ENCODE measurements at places on chromosomes 16 and 17.

DNA sequence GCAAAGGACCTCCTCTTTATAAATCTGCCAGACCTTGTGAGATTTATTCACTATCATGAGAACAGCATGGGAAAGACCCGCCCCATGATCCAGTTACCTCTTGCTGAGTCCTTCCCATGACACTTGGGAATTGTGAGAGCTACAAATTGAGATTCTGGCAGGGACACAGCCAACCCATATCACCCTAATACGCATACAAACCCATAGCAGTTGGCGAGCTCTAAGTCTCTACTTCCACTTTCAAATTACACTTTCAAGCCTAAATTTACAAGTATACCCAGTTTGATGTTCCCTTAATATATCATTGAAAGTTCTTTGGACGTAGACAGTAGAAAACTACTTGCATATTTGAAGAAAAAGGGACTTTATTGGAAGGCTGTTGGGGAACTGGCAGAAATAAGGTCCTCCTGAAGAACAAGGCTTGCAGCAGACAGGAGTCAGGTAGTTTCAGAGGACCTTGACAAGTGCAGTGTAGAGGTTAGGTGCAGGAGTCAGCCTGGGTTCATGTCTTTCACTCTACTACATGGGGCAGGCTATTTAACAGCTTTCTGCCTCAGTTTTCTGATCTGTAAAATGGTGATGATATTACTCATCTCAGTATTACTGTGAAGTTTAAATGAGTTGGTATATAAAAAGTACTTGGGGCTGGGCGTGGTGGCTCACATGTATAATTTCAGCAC is 107.9 kb upstream of the EEF2KMT start:
- DNase-seq, result no peak

- DNase-seq, result no peak
Observed at GRCh38 chr16:23377071-23377931, 75.2 kb downstream of the SCNN1B start.

- no peak for DNase-seq
Observed at GRCh38 chr17:13986855-13987254, 82.4 kb upstream of the COX10 start.

GRCh38 chr17:57756951-57757350 is 11.9 kb upstream of the CCDC182 start:
- no peak for DNase-seq

DNA sequence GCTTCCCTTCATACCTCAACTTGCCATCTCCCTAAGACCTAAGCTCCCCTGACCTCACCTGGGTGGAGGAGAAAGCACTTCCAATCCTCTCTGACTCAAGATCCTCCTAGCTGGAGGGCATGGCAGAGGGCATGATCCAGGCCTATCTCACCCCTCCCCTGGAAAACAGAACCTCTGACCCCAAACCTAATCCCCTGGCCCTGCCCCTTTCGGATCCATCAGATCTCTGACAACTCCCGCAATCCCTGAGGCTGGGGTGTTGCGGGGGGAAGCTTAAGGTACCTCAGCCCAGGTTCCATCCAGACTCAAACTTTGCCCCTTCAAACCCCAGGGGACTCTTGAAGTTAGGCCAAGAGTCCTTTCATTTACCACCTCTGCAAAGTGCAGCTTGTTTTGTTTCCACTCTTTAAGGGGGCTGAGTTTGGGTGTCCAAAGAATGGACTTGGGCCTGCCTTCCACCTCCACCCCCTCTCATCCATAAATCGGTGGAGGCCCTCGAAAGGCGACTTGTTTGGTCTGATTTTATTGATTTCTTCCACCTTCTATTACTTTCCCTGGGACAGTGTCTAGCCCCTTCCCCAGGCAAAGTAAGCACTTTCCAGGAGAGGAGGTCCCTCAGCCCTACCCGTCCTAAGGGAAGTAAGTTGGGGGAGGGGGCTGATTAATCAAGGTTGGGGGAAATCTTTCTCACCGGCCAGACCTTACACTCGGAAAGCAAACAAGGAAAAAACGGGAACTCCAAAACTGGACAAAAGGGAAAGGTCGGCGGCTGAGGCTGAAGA is 2.6 kb downstream of the EPOP start:
- no peak for DNase-seq
